ENCODE measurements at places on chromosomes 11 and 22. TPM values are rescaled to one million over a fixed set of nuclear protein-coding genes. Genes with fewer than 3 reads are reported as not detected.

OR52I2 gene
- 0.49 TPM for total RNA-seq

BEST1 gene
- 4.6 TPM for total RNA-seq

OR52I1 gene
- 0.27 TPM for total RNA-seq

OR5B21 gene
- not detected for total RNA-seq

IL18 gene
- not detected for total RNA-seq

APOL4 gene
- not detected for total RNA-seq

TRPM5 gene
- not detected for total RNA-seq

KDM4F gene
- total RNA-seq, result 0.39 TPM

DNAJB7 gene
- not detected for total RNA-seq

FIBIN gene
- total RNA-seq, result 0.22 TPM

P2RY6 gene
- not detected for total RNA-seq

ZDHHC5 gene
- 42.3 TPM for total RNA-seq

All from glutamatergic neuron (in vitro differentiated cells).